ENCODE measurements at places on chromosomes 7 and 10. TPM values are rescaled to one million over a fixed set of nuclear protein-coding genes. Genes with fewer than 3 reads are reported as not detected.

- DNase-seq = no peak
These were observed 170.8 kb downstream of the CHN2 start for GRCh38 chr7:29365423-29365822.

DNA sequence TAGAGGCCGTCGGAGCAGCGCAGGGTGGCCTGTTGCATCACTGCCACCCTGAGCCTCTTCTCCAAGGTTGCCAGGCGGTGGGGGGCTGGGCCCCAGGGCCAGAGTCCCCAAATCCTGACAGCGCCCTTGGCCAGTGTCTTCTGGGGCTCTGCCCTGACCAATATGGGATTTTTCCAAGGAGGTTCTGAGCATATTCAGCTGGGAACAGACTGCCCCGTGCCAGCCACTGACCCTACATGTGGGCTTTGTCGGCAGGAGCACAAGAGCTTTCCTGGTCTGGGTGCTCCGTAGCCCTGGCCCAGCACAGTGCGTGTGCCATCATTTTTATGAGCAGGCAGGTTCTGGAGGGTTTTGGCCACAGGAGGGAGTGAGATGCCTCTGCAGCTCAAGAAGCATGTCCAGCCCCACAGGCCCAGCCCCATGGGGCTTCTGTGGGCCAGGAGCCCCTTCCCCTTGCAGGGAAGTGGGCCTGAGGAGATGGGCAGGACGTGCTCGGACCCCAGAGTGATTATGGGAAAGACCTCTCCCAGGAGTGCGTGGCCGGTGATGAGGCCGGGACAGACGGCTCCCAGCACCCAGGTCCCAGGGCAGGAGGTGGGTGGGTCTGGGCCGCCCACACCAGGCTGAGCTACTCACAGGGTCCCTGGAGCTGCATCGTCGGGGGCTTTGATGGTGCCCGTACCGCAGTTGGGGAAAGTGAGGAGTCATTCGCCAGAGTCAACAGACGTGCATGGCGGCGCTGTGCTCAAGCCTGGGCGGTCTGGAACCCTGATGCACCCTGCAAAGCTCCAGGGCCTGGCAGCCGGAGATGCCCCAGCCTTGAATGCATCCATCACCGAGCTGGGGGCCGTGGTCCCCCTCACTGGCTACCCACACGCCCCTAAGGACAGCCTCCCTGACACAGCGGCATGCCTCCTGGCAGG lies 66.6 kb downstream of the PWWP2B start:
- DNase-seq = no peak

- DNase-seq = no peak
These were observed 84.6 kb downstream of the KMT2C start for GRCh38 chr7:152351168-152351567.

DNA sequence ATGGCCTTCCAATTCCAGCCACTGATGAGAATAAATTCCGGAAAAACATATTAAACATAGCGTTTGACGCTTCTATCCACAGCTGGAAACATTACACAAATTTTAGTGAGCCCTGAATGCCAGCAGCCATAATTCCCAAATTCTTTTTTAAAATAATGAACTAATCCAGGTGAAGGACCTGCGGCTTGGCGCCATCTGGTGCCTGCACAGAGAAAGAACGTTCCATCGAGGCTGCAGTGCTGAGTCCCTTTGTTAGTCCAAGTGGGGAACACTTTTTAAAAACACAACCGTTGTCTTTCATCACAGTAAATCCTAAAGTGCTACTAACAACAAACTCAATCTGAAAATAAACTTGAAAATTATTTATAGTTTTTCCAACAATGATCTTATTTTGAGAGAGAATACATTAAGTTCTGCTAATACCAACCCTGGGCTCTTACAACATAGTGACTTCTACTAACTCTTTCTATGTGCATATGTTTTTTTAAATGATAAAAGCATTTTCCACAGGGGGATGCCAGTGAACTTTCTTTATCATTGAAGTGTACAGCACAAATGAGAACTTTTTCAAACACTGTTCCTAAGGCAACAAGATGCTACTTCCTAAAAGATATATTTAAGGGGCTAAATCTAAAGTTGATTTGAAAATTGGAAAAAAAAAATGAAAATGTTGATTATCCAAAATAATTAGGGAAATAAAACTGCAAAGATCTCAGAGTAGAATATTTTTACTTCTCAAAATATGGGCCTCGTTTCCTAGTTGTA lies 166.9 kb upstream of the RNF32 start:
- peak; percentile 8 for DNase-seq

GRCh38 chr10:119061352-119061751 lies 19.3 kb downstream of the EIF3A start:
- DNase-seq = no peak

DNA sequence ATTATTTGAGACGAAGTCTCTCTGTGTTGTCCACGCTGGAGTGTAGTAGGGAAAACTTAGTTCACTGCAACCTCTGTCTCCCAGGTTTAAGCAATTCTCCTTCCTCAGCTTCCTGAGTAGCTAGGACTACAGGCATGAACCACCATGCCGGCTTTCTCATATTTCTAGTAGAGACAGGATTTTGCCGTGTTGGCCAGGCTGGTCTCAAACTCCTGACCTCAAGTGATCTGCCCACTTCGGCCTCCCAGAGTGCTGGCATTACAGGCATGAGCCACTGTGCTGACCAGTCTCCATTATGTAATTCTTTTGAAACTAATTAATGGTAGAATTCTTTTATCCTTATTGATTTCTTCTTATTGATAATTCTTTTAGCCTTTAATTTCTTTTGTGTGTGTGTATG lies 32.5 kb downstream of the PCLO start:
- DNase-seq = no peak

- no peak for DNase-seq
These were observed 677.5 kb upstream of the C7orf33 start for GRCh38 chr7:147912946-147913638.

GRCh38 chr10:35300063-35300699 lies 36.1 kb upstream of the CCNY start:
- DNase-seq = peak; percentile 41

GRCh38 chr10:84401854-84402611 lies 73.6 kb downstream of the CCSER2 start:
- DNase-seq = no peak

DNA sequence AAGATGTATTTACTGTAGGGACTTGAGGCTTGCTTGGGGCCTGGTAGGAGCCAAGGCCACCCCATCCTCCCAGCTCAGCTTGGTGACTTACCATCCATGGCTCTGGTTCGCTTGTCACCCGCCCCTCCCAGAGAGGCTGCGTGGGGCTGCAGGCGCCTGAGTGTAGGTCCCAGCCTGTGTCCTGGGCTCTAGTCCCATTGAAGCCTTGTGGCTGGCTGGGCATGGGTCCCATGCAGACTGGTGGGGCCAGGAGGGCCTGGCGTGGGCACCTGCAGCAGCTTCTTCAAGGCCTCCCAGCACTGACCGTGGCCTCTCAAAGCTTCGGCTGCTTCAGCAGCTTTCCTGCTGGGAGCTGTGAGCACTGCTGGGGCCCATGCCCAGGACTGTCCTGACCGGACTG lies 118.1 kb downstream of the INPP5A start:
- DNase-seq = no peak

GRCh38 chr7:138979226-138979979 lies 1.8 kb downstream of the KIAA1549 start:
- DNase-seq = no peak

GRCh38 chr10:74255888-74256357 lies 104.9 kb downstream of the ADK start:
- no peak for DNase-seq

Gene CCDC172
- polyA plus RNA-seq = not detected

Gene ZDHHC4
- 43.5 TPM for polyA plus RNA-seq

Gene EIF5AL1
- polyA plus RNA-seq = 3.6 TPM

Gene CALY
- polyA plus RNA-seq = not detected

Gene TLX1
- polyA plus RNA-seq = not detected

Gene CHAT
- polyA plus RNA-seq = not detected

Gene LRGUK
- 0.39 TPM for polyA plus RNA-seq

Gene ACSM6
- polyA plus RNA-seq = 0.11 TPM

Gene SEC61A2
- polyA plus RNA-seq = 9.9 TPM

Data from muscle of arm (tissue), 14 donors.